ENCODE measurements at places on chromosomes 12 and 14.

- no peak for DNase-seq
Observed at GRCh38 chr14:98056946-98057345, 1215.1 kb downstream of the BCL11B start.

- DNase-seq, result no peak
Observed at GRCh38 chr12:41409628-41410027, 221.5 kb downstream of the PDZRN4 start.

DNA sequence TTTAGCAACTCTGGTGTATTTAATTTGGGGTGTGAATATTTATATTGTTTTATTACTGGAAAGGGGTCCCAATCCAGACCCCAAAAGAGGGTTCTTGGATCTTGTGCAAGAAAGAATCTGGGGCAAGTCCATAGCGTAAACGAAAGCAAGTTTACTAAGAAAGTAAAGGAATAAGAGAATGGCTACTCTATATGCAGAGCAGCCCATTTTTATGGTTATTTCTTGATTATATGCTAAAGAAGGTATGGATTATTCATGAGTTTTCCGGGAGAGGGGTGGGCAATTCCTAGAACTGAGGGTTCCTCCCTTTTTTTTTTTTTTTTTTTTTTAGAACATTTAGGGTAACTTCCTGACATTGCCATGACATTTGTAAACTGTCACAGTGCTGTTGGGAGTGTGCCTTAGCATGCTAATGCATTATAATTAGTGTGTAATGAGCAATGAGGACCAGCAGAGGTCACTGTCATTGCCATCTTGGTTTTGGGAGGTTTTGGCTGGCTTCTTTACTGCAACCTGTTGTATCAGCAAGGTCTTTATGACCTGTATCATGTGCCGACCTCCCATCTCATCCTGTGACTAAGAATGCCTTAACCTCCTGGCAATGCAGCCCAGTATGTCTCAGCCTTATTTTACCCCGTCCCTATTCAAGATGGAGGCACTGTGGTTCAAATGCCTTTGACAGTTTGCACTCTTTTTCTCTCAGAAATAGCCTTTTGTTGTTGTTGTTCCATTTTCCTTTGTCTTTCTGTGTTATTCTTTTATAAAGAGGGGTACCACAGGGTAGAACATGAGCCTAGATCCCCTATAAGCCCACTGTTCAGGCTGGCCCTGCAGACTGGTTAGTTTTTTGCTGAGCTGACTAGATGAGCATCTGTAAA is 75.5 kb upstream of the DCD start:
- DNase-seq, result no peak

DNA sequence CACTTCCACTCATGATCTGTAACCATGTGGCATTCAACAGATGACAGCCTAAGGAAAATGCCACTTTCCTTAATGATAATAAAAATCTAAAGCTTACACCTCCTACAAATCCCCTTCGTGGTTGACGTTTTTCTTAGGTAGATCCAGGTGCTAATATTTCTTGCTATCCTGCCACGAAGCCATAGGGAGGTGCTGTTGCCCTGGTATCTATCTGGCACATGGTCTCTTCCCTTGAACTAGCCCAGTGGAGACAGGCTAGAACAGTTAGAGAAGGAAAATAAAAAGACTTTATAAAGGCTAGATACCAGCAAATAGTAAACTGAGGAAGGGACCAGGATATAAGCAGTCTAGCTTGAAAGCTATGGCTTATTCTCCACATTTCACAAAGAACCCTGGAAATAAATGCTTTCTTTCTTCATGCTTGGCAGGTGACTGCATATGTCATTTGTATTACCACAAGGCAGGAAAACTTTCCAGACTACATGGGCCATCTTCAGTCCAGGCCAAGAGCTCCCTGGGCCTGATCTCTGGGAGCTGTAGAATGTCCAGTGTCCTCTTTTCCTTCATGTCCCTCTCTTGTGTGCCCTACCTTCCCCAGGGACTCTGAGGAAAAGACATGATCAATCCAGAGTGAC is 15.3 kb downstream of the SPIC start:
- DNase-seq, result peak; percentile 60

DNA sequence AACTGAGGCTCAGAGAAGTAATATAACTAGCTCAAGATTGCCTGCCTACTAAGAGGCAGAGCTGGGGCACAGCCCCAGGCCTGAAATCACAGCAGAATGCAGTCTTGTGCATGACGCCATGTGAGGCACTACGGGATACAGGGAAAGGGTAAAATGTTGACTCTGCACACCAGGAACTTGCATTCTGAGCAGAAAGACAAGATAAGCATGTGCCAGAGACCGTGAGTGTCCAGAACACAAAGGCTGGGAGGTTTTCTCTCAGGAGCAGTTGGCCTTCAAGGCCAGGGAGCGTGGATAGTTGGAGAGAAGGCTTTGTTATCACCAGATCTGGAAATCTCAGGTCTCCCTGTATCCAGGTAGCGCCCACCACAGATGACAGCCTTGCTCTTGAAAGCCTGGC is 23.2 kb upstream of the MLEC start:
- DNase-seq, result no peak

- DNase-seq, result no peak
Observed at GRCh38 chr12:117967512-117967911, 1.3 kb downstream of the KSR2 start.

GRCh38 chr12:67202011-67202677 is 67.0 kb upstream of the CAND1 start:
- DNase-seq, result no peak

DNA sequence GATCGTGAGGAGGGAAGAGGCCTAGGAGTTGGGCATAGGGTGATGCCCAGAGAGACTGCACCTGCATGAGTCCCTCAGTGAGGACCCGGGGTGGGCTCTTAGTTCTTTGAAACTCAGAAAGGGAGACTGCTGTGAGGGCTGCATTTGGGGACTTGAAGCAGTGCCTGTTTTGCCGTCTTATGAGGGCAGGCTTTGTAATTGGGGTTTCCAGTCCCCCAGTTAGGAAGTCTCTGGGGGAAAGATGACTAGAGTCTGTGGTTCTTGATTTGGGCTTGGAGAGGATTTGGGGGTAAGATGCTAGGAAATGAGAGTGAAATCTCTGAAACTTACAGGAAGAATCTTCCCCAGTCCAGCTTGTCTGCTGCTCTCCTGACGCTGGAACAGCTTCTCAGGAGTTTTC is 99.6 kb downstream of the ARF6 start:
- DNase-seq, result no peak

DNA sequence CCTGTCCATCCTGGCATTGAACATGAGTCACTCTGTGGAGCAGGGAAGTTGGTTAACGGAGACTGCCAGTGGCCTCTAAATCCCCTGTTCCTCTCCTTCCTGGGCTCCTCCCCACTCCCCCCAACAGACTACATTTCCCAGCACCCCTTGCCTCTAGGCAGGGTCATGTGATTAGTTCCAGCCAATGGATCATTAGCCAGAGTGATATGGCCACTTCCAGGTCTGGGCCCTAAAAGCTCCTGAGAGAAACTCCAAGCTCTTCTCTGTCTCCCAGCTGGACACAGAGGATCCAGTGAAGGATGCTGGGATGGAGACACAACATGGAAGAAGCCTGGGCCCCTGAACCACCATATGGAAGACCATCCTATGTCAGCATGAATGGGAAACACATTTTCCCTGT is 54.4 kb upstream of the RFLNA start:
- DNase-seq, result peak; percentile 57

- DNase-seq, result no peak
Observed at GRCh38 chr14:71336489-71337192, 429.4 kb downstream of the PCNX1 start.

- DNase-seq, result no peak
Observed at GRCh38 chr12:105569886-105570285, 239.4 kb downstream of the C12orf75 start.

DNA sequence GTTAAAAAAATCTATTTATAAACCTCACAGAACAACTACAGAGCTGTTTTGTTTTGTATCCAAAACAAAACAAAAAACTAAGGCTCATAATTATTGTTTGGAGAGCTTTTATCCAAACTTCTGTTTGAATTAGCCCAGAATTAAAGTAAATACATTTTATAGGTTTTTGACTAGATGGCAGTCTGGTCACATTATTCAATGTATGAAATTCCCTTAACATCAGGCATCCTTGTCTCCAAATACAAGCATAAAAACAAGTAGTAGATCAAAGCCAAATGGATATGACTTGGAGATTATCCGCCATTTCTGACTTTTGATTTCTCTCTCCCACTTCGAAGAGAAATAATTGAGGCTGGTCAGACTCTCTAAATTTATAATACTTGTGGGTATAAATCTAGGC is 63.5 kb downstream of the SLC38A1 start:
- no peak for DNase-seq

- no peak for DNase-seq
Observed at GRCh38 chr12:24756479-24757024, 192.3 kb downstream of the BCAT1 start.

GRCh38 chr12:6356374-6356820 is 14.5 kb upstream of the TNFRSF1A start:
- DNase-seq, result no peak

Data from D341Med (cell line).